H9 (cell line): ENCODE measurements at places on chromosomes 1 and 21. TPM values are rescaled to one million over a fixed set of nuclear protein-coding genes. Genes with fewer than 3 reads are reported as not detected.

The LDLRAD1 gene
- total RNA-seq, result not detected in 2 replicates

The AMY2A gene
- total RNA-seq, result not detected in 2 replicates

The AVPR1B gene
- total RNA-seq, result 0.09 TPM in 1 of 2 replicates, not detected in the other

The CD5L gene
- not detected in 2 replicates for total RNA-seq

GRCh38 chr1:150072959-150073358, 5.4 kb downstream of the VPS45 start:
- no peak for DNase-seq

DNA sequence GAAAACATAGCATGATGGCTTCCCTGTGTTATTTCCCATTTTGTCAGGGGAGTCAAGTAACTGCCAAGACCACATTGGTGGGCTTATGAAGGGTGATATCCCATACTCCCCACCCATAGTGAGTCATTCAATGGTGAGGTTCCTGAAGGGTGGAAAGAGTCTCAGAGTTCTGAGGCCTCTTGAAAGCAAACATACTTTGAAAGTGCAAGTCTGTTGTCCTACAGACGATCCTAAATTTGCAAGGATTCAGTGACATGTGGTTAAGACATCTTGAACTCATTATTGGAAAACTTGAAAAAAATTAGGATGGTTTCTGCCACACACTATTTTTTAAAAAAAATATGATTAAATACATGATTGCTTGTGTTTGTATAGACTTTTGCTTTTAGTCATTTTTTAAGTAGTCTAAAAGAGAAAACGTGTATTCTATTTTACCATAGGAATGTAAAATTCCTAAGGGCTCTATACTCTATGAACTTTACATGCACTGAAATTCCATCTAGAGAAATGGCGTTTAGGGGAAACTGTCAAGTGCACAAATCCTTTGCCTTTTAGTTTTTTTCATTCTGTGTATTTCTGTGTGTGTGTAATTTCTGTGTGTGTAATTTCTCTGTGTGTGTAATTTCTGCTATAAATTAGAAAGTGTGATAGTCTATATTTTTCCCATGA, 225.5 kb upstream of the ADAMTS5 start:
- DNase-seq, result no peak

DNA sequence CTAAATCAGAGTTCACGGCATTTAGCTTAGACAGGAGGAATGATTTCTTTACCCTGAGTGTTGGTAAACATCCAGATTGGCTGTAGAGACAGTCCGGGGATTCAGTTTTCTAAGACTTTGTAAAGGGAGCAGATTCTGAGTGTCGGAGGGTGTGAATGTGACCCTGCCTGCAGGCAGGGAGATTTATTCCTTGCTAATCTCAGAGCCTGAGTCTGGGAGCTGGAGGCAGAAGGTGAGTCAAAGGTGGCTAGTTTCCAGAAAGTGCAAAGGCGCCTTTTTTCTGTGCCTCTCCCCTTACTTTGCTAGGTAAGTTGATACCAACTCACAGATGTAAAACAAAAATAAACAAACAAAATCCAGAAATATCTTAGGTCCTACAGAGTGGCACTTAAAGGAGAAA, 11.7 kb downstream of the ATP1B1 start:
- no peak for DNase-seq

GRCh38 chr1:15352128-15352957, 57.3 kb upstream of the EFHD2 start:
- no peak for DNase-seq

- DNase-seq, result peak; percentile 30
These were observed 76.7 kb upstream of the GPR88 start for GRCh38 chr1:100461222-100461621.

DNA sequence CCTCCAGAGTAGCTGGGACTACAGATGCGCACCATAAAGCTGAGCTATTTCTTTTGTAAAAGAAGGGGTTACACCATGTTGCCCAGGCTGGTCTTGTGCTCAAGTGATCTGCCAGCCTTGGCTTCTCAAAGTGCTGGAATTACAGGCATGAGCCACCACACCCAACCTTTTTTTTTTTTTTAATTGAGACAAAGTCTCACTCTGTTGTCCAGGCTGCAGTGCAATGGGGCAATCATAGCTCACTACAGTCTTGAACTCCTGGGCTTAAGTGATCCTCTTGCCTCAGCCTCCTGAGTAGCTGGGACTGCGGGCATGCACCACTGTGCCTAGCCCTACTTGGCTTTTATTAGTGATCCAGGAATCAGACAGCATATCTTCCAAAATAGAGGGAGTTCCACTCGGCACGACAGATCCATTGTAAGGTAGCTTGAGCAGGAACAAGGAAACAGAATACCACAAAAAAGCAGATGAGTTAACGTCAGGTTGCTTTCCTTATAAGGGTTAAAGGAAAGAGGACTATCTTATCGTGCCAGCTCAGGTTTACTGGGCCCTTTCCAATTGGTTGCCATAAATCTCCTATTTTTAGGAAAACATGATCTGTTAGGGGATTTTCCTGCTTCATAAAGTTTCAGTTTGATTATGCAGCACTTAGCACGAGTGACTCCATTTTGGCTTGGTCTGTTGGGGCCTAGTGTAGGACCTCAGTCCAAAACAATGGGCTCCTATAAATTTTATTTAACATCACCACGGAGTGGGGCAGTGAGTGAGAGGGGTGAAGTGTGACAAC, 45.2 kb downstream of the NENF start:
- no peak for DNase-seq
